ENCODE measurements at places on chromosomes 5 and 9.

- no peak for DNase-seq
Measured at GRCh38 chr5:41747301-41747700, 122.9 kb downstream of the OXCT1 start.

DNA sequence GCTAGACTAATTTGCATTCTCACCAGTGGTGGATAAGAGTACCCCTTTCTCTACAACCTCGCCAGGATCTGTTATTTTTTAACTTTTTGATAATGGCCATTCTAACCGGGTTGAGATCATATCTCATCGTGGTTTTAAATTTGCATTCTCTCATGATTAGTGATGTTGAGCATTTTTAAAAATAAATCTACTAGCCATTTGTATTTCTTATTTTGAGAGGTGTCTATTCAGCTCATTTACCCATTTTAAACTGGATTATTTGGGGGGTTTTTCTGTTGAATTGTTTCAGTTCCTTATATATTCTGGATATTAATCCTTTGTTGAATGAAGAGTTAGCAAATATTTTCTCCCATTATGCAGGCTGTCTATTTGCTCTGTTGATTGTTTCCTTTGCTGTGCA is 139.6 kb downstream of the ARSB start:
- DNase-seq: no peak

DNA sequence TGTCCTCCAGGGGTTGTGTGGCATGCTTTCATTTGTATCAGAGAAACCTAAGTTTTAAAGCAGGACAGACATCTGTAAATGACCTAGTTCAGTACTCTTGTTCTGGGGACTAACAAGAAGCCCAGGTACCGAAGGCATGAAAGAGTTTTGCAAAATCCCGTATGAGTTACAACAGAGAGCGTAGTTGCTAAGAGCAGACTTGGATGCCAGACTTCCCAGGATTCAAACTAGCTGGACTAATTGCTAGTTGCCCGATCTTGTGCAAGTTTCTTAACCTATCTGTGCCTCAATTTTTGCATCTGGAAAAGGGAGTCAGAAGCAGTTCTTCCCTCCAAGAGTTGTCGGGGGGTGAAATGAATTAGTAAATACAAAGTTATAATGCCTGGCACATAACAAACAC is 20.9 kb downstream of the FBXL7 start:
- no peak for DNase-seq

DNA sequence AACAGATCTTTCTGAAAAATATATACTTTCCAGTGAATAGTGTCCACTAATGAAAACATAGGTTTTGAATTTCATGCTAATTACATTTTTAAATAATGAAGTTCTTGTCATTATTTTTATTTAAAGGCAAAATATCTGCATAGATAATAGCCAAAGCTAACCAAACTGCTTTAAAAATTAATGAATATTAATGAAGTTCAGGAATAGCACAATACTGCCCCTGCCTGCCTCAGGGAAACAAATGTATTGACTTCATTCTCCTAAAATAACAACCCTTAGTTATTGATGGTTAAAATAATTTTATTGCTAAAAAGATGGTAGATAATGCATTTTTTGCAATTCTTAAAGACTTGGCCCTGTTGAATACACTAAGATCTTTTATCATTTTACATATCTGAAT is 103.6 kb upstream of the SSBP2 start:
- DNase-seq: no peak

DNA sequence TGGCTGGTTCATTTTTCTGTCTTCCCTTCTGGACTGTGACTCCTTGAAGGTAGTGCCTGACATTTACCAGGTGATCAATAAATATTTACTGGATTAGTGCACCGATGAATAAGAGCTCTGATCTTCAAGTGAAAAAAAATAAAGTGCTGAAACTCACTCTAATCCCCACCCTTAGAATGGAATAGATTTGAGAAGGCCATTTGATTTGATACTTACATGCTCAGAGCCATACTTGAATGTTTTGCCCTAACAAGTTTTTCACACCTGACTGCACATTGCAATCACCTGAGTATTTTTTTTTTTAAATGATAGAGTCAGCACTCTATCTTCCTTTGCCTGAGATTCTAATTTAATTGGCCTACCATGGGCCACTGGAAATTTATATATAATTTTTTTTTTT is 105.7 kb downstream of the LRRC70 start:
- no peak for DNase-seq

GRCh38 chr5:36611520-36612274 is 5.3 kb downstream of the SLC1A3 start:
- DNase-seq: no peak

DNA sequence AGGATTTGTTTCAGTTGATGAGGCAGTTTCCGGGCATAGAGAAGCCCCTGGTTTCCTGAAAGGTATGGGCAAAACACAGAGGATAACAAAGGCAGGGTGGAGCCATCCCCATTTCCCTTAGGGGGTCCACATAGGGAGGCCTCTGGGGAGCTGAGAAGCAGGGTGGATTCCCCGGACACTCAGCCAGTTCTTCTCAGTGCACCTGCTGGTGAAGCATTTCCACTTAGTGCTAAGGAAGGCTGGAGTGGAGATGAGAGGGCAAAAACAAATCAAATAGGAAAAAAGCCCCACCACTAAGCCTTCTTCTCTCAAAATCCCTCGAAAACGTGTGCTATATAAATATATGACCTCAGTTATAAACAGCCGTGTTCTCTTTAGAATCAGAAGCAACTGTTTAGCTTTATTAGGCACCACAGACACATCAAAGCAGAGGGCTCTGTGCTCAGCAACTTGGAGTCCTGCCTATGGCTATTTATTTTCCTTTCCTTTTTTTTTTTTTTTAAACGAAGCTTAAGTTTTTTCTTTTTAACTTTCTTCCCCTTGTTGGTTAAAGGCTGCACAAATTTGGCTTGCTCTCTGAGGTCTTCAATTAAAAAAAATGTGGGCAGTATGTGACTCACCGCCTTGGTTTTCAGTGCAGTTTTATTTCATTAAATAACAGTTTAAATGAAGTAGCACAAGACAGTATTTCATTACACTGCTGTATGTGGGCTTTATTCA is 67.7 kb downstream of the PRDM6 start:
- DNase-seq: no peak

GRCh38 chr9:3238236-3238635 is 287.6 kb downstream of the RFX3 start:
- no peak for DNase-seq

DNA sequence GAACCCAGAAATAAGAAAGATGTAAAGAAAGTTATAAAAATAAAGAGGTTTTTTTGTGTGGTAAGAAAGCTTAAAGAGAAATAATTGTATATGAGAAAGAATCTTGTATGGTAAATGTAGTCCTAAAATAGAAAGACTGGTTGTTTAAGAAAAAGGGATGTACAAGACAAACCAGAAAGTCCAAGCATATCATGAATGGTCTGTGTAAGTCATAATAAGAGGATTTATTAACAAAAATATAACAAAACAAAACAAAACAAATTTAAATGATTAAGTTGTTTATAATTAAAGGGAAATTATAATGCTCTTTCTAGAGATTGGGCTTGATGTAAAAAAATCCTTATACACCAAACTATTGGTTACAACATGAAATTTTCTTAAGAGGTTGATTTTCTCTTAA is 590.4 kb upstream of the PTGER4 start:
- peak; percentile 3 for DNase-seq

- peak; percentile 47 for DNase-seq
Measured at GRCh38 chr5:172640822-172641358, at the start of gene NEURL1B. Gene NEURL1B (plus strand): TSS chr5:172641263. CDS start chr5:172641407, 144 bp downstream.
